Neuronal stem cell (in vitro differentiated cells): ENCODE measurements at places on chromosomes 1 and 21.

DNA sequence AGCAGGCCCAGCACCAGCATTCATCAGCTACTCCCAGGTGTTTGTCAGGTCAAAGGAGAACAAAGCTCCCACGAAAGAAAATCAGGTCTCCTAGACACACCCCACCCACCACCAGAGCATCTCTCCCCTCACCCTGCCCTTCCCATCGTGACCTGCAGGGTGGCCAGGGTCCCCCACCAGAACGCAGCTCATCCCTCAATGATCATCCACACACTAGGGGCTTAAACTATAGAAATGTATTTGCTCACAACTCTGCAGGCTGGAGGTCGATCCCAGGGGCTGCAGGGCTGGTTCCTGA lies 97.4 kb downstream of the RIPK4 start:
- no peak for DNase-seq

GRCh38 chr1:155540000-155540874 lies 22.4 kb downstream of the ASH1L start:
- no peak for DNase-seq

DNA sequence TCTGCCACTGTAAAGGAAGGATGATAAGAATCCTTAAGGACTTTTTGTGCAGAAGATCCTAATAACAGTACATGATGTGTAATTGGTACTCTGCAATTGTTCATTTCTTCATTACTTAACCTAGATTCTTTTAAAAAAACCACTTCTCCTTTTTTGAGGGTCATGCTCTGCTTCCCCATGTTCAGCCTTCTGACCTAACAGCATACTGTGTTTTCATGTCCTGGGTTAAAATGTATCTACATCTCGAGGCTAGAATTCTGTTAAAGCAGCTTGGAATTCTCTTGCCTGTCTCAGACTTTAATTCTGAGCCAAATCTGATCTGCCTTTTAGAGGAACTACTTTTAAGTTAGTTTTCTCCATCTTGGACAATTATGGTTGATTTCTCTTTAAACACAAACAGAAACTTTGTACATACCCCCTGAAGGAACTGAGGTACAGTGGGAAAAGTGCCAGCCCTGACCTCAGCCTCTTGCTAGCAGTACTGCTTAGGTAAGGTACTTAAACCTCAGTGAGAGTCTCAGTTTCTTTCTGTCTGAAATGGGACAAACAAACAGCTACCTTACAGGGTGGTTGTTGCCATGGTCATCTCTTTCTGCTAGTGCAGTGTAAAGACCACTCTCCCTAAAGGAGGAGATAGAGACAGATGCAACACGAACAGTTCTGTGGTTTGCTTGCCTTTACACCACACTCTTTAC lies 103.2 kb upstream of the DYNLT5 start:
- no peak for DNase-seq

- DNase-seq, result no peak
Measured at GRCh38 chr21:45990741-45991605, 9.4 kb downstream of the COL6A1 start.

DNA sequence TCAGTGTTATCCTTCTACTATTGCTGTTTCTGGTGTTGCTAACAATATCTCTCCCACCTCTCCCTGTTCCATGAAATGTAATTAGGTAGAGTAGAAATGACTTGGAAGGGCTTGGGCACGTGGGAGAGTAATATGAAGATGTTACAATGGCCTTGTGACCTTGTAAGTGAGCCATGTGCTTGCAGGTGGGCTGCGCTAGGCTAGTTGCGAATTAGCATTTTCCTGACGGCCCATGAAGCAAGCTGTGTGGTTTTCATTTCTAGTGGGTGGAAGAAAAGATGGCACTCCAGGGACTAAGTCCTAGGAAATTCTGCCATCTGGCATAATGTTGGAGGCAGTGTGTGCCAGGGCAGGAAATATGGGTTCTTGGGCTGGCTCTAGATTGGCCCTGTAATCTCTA lies 7.8 kb upstream of the DDX20 start:
- no peak for DNase-seq

DNA sequence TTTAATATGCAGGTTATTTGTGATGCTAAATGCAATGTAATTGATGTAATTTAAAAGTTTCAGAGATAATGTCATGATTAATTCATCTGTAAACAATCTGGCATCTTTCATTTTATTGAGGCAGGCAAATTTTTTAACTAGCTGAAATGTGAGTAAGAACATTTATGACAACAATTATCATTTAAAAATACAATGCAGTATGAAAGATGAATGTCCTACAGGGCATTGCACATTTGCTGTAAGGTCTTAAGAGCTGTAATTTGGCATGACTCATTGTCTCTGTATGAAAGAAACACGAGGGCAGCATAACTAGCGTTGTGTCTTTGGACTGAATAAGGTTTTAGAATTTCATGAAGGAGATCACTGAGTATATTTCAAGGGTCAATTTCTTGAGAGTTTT lies 642.8 kb downstream of the PLA2G4A start:
- no peak for DNase-seq

- peak; percentile 40 for DNase-seq
Measured at GRCh38 chr1:95041491-95042165, 31.1 kb downstream of the ALG14 start.

DNA sequence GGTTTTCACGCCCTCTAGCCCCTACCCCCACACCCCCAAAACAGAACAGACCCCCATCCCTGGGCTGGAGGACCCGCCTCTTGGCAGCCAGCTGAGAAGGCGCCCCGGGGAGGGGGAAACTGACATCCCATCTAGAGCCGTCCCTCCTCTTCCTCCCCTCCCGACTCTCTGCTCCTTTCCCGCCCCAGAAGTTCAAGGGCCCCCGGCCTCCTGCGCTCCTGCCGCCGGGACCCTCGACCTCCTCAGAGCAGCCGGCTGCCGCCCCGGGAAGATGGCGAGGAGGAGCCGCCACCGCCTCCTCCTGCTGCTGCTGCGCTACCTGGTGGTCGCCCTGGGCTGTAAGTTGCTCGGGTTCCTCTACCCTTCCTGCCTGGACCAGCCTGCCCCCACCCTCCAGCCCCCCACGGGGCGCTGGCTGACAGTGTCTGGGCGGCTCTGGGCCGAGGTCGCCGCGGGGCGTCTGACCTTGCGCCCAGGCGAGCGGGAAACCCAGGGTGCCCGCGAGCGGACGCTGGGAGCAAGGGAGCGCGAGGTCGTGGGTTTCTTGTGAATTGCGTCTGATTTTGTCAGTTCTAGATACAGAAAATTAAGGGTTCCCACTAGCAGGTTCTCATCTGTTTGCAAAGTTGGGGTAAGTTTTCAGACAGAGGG lies 618 bp downstream of the JAM2 start:
- DNase-seq, result peak; percentile 47

DNA sequence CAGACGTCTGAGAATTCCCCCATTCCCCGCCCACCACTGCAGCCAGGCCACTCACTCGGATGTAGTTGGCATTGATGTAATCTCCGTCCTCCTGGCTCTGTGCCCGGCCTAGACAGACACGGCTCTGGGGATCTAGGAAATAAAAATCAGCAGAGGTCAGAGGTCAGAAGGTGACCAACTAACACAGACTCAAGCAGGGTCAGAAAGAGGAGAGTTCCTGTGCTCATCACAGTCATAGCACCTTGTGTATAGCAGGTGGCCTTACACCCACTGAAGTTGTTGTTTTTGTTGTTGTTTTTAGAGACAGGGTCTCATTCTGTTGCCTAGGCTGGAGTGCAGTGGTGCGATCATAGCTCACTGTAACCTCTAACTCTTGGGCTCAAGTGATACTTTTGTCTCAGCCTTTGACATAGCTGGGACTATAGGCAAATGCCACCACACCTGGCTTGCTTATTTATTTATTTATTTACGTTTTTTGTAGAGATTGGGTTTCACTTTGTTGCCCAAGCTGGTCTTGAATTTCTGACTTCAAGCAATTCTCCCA lies 4.9 kb downstream of the PTPN7 start:
- DNase-seq, result no peak

- no peak for DNase-seq
Measured at GRCh38 chr1:91603409-91603808, 102.8 kb downstream of the CDC7 start.

GRCh38 chr1:234616644-234617043 lies 6.7 kb upstream of the IRF2BP2 start:
- no peak for DNase-seq

DNA sequence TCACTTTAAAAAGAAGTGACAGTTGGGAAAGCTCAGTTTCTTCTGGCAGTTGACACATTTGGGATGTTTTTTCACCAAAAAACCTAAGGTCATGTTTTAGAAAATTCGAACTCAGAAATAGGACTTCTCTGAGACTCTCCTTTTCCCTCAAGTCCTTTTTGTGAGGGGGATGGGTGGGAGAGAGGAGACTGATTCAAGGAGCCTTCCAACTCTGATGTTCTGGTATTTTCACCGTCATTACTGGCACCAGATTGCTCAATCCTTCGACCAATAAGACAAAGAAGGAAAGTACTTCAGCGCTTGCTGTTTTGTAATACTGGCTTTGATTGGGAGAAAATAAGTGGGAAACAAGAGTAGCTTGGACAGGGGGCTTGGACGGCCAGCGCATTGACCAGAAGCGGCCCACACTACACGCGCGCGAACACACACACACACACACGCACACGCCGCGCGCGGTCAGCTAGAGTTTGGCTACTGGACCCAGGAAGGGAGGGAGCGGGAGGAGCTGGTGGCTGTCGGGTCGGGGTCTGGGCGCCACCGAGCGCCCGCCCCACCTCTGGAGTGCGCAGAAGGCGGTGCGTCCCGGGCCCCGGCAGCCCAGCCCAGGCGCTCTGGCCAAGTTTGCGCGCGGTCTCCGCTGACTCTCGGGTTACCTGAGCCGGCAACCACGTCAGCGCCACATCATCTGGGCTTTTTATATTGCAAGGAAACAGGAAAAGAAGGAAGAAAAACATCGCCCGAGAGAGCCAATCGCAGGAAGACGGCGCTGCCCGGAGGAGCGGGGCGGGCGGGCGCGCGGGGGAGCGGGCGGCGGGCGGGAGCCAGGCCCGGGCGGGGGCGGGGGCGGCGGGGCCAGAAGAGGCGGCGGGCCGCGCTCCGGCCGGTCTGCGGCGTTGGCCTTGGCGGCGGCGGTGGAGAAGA lies at the start of gene KCNK1:
TSS of gene KCNK1 (plus strand) at position 855 of the 921 bp plus-strand sequence. CDS start at position 921, 66 bp downstream.
- peak; percentile 54 for DNase-seq

GRCh38 chr1:101178688-101179491 lies 57.9 kb upstream of the S1PR1 start:
- DNase-seq, result no peak

DNA sequence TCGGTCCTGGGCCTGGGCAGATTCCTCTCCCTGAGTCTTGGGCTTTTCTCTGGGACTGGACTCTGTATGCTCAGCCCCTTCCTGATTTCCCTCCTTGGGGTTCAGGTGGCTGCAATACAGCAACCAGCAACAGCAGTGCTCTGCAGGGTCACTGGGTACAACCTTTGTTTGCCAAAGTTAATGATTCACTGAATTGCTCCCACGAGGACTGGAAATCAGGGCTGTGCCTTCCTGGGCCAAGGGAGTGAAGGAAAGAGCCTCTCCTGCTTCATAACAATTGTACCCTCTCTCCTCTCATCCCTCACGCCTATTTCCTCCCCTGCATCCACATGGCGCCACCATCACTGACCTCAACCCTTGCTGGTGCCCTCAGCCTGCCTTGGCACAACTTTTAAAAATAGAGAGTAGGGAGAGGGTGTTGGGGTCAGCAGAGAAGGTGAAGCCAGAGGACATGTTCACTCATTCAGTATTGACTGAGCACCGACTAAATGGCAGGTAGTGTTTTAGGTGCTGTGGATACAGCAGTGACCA lies 52.8 kb upstream of the GOLT1A start:
- DNase-seq, result no peak

DNA sequence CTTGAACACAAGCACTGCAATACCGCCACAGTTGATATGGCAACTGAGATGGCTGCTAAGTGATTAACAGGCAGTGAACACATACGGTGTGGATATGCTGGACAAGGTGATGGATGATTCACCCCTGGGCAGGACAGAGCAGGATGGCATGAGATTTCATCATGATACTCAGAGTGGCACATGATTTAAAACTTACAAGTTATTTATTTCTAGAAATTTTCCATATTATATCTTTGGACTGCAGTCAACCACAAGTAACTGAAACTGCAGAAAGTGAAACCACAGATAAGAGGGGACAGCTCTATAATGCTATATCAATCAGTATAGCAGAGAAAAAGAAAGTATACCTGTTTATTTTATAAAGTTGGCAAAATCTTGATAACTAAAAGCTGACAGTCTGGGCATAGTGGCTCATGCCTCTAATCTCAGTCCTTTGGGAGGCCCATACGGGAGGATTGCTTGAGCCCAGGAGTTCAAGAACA lies 47.9 kb downstream of the PHACTR4 start:
- DNase-seq, result no peak

DNA sequence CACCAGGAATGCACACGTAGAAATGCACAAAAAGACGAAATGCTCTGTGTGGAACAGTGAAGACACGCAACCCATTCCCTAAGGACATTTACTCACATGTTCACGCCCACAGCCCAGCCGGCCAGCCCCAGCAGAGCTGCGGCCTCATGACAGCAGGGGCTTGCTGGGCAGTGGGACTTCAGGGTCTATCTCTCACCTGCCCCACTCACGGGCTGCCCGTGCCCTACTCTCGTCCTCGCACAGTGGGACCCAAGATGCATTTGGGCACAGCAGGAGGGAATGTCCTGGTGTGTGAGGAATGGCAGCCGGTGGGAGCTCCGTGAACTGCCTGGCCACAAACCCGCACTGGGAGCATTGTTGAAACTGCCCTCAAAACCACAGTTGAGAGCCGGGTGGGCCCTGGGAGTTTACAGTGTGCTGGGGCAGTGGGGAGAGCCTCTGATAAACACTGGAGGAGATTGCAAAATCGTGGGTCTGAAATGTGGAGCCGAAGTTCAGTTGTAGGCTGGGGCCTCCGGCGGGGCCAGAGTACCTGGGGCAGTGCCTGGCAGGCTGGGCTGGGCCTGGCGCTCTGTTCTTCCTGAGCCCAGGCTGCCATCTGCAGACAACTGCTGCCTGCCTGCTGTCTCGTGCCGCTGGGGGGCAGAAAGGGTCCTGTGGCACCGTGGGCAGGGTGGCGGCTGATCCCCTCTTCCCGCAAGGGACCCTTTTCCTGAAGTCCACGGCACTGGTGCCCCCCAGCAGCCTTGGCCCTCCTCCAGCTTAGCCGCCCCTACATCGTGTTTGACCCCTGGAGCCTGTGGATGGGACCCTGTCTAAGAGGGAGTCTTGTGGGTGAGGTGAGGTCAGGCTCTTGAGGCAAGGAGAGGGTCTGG lies 20.7 kb upstream of the POFUT2 start:
- DNase-seq, result no peak

DNA sequence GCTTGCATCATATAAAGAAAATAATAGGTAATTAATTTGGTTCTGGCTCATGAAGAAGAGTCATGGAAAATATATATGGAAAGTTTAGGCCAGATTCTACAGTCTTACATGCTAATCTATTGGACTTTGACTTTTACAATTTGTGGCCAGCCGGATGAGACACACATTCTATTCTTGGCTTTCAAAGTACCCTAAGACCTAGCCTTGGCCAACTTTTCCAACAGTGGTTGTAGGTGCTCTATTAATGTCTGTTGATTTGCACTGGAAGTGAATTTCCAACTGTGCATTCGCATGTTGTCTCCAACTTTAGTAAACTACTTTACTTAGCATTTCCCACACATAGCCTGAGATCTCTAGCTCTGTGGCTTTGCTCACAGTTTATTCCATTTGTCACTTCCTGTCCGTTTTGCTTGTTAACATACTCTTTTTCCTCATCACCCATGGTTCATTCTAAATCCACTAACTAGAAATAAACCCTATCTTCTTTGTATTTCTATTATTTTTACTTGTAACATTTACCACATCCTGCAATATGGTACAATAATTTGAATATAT lies 644.0 kb downstream of the PTPRC start:
- no peak for DNase-seq

GRCh38 chr1:183995322-183996039 lies 42.0 kb downstream of the COLGALT2 start:
- DNase-seq, result no peak
